CD4-positive, alpha-beta T cell treated with Interleukin-12 subunit alpha and Interleukin-12 subunit beta, for 1 hour (primary cell): ENCODE measurements at places on chromosomes 5 and 9.

DNA sequence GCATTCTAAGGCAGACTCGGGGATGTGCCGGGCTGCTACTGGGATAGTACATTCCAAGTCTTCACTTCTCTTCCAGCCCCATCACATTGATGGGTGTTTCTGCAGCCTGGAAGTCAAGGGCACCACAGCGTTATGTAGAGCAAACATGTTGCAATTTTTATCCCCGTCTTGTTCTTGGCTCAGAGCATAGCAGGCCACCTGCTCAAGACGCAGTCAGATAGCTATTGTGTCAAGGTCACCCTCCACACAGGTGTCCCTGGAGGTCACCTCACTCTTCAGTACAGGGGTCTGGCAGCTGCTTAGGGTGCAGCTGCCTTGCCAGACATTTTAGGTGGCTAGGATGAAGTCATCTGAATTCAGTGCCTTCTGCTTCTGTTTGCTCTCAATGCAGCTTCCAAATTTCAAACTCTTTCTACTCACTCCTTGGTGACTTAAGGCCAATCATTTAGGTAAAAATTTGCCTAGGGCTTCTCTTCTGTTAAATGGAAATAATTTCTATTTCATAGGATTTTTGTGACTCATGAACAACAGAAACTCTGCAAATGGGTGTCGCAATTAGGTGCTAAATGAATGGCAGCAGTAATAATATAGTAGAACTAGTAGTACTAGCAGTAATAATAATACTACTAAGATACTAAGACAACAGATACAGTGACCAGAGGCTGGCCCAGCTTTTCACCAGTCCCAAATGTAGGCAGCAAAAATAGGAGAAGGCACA lies 24.3 kb downstream of the KCNV2 start:
- no peak for DNase-seq

DNA sequence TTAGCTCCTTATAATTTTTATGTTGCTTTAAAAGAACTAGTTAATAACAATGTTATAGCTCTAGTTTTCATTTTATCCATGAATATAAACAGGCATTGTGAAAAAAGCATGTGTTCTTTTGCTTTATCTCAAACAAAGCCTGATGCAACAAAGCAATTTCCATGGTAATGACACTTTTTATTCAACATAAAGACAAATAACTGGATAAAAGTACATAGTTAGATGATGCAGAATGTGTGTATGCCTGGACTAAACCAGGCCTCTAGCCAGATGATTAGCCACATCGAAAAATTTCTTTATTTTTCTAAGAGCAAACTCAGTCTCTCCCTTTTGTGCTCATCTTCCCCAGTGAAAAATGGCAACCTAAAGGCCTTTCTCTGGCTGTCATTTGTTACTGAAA lies 125.6 kb upstream of the TARS1 start:
- DNase-seq = no peak

DNA sequence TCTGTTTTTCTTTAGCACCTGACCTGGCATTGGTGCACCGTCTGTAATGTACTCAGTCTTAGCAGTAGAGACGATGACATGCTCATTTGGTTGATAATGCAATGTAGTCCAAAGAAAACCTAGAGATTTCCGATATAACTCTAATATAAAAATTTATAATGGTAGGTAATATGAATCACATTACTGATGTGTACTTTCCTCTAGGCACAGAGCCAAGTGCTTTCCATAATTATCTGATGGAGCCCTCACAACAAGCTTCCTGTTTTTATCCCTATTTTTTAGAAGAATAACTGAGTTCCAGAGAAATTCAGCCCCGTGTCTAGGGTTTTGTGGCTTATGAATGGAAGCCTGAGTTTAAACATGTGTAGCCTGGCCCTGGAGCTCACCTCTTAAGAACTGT lies 53.7 kb downstream of the KDM4C start:
- no peak for DNase-seq

DNA sequence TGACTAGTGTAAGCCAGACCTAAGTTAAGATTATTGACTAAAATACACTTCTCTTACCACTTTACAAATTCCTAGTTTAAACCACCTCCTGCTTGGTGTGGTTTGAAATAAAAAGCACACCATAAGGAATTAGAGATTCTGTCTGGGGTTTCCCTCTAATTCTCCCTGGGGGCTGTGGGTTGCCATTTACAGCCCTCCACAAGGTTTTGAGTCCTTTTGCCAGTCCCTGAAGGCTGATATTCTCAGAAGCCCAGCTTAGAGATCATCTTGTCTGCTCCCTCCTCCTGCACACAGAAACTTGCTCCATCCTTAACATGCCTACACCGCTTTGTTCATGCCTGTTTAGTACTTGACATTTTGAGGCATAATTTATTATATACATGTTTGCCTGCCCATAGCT lies 7.2 kb upstream of the LMNB1 start:
- no peak for DNase-seq

DNA sequence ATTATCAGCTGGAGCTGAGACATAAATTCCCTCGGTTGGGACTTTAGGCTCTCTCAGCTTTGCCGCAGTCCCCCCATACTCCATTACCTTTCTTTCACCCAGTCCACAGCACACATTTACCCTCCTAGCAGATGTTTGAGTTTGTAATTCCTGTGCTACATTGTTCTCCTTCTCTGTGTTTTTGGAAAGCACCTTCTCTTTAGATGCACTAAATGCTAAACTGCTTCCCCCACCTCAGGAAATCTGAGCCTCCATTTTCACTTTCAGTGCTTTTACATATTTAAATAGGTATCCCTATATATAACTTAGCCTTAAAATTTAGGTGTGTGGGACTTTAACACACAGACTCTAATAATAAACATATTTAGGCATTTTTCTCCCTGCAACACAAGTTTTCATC lies 356.9 kb downstream of the NFIB start:
- no peak for DNase-seq

DNA sequence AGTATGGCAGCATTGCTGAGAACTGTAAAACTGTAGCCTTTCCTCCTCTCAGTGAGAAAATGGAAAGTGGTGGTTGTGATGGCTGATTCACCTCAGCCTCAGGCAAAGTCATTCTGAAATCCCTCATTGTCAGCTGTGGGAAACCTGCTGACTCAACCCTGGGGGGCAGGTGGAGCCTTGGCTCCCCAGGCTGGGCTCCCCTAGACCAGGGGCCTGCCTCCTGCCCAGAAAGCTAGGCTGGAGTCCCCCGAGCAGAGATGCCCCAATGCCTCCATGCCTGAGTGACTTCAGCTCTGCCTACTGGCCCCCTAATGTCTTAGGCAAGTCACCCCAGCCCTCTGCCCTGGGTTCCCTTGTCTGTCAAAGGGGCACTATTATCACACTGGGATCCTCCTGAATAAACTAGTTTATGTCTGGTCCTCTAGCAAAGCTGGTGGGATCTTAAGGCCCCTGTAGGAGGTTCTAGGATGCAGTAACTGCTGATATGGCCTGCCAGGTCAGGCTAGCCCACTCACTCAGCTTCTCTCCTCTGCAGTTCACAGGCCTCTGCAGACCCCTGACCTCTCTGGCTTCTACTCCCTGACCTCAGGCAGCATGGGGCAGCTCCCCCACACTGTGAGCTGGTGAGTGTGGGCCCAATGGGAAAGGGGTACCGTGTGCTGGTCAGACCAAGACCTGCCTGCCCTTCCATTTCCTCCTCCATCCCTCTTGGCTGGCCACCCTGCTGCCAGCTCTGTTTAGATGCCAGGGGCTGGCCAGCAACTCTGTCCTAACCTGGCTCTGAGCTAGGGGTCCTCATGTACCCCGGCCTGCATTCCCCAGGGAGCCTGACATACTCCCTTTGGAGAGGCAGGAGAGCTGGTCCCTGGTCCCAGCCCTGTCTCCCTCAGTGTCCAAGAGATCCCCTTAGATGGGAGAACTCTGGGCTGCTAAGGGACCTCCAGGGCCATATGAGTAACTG lies 24.2 kb downstream of the TCF7 start:
- DNase-seq = no peak

DNA sequence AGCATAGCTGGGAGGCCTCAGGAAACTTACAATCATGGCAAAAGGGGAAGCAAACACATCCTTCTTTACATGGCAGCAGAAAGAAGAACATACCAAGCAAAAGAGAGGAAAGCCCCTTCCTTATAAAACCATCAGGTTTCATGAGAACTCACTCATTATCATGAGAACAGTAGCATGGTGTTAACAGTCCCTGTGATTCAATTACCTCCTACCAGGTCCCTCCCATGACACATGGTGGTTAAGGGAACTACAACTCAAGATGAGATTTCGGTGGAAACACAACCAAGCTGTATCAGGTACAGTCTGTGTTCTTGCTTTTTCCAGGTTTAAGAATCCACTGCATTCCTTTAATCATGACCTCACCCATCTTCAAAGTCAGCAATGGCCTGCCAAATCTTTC lies 514.2 kb downstream of the KCTD16 start:
- DNase-seq = no peak

GRCh38 chr9:13721481-13722235 lies 442.2 kb upstream of the MPDZ start:
- DNase-seq = no peak

DNA sequence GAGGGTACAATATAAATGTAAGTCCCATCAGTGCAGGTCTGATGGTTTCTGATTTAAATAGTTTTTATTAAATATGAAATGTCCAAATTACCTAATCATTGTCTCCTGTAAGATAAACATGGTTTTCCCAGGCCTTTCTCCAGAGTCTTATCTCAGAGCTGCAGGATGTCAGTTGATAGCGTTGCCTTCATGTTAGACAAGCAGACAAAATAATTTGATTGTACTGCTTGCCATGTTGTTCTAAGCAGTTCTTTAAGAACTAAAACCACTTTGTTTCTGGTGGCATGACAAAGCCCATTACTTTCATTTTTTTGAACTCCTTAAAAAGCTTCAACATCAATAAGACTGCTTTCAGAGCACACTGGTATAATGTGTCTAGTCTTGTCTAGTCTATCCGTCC lies 1073.5 kb downstream of the MAT2B start:
- no peak for DNase-seq

DNA sequence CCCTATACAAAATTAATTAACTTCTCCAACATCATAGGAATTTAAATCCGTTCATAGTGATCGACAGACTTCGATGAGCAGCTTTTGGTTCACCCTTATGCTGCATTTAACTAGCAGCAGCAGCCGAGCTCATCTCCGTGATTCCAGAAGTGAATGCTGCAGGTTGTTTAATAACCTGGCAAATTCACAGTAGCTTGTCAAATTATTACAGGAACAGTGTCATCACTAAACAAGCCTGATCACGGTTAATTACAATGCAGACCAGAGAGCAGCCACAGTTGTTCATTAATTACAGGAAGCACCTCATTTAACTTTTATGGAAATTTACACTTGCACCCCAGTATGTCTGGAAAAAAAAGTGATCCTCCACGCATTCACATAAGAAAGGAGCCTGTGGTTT lies 188.2 kb downstream of the BNC2 start:
- no peak for DNase-seq
